GM03348 (cell line): ENCODE measurements at places on chromosomes 6 and 20.

DNA sequence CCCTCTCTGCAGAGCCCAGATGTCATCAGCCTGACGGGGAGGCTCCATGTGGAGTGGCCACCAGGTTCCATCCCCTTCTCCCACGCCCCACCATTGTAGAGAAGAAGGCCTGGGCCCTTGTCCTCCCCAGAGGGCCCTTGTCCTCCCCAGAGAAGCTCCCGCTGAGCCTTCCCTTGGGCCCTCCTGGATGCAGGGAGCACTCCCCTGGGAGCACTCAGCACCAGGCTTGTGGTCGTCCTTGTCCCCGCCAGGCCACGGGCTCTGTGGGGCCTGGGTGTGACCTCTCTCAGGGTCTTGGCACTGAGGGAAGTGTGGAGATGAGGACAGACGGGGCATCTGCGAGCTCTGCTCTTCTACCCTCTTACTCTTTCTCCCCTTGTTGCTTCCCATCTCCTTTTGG lies 83.4 kb upstream of the NNAT start:
- no peak for DNase-seq

- DNase-seq: peak; percentile 41
Observed at GRCh38 chr6:116386581-116387299, 16.0 kb downstream of the DSE start.

DNA sequence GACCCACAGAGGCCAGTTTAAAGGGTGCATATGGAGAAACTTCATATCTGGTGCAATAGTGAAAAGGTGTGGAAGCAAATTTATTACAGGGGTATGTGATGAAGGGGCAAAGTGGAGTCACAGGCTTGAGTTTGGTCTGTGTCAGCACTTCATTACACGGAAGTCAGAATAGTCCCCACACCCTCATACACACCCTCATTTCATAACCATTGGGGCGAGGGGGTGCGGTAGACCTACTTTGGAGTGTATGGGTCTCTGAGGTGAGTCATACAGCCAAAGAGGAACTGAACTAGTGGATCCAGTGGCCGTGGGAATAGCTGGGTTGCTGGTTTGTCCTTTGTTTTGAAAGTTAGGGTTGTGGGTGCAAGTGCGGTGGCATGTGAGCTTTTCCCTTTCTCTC lies 3.3 kb downstream of the TM9SF4 start:
- DNase-seq: no peak

DNA sequence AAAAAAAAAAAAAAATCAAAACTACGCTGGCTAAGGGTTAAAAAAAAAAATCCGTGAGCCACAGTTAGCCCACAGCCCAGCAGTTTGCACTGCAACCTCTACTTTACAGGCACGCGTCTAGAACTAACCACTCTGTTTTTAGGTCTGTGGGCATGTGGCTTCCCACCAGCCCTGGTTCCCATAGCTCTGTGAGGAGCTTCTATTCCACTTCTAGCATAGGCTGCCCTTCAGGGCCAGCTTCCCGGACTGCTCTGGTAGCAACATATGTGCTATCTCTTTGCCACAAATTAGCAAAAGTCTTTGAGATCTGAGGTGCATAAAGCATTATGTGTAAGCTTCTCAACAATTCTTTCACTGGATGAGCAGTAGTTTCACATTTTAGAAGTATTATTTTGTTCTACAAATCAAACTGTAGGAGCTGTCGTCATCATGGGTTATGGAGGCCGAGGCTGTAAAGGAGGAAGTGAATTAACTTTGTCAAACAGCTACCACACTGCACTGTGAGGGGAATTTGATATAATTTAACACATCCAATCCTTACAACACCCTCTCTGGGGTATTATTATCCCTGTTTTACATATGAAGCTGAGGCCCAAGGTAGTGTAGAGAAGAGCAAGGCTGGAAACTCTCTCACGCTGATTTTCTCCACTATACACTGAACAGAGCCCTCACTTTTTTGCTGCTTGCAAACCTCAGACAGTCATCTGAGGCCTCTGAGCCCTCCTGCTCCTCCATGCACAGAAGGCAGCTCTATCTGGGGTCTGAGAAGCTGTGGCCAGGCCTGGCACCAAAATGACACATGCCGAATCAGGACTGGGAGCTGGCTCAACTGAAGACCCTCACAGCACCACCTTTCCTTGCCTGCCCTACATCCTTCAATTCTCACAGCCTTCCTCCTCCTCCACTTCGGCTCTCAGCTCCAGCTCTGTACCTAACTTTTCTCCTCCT lies 35.4 kb downstream of the MAN1A1 start:
- no peak for DNase-seq

DNA sequence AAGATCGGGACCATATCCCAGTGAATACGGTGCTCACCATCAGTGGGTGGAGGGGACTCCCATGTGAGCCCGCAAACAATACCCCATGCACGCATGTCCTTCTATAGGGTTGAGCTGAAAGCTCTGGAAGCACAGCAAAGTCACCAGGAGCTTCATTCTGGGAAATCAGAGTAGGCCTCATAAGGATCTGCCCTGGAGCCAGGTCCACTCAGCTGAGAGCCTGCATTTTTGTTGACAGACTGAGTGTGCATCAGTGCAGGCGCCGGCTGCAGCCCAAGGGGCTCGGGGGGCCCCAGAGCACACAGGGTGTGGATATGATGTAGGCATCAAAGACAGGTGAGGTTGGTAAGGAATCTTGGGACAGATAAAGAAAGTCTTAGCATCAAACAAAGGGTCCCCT lies 79.8 kb upstream of the CD93 start:
- no peak for DNase-seq

- no peak for DNase-seq
Observed at GRCh38 chr6:145415616-145416015, 319.7 kb downstream of the EPM2A start.
